Activated CD4-positive, alpha-beta T cell treated with anti-CD3 and anti-CD28 coated beads for 36 hours (primary cell): ENCODE measurements at places on chromosomes 6 and 20.

DNA sequence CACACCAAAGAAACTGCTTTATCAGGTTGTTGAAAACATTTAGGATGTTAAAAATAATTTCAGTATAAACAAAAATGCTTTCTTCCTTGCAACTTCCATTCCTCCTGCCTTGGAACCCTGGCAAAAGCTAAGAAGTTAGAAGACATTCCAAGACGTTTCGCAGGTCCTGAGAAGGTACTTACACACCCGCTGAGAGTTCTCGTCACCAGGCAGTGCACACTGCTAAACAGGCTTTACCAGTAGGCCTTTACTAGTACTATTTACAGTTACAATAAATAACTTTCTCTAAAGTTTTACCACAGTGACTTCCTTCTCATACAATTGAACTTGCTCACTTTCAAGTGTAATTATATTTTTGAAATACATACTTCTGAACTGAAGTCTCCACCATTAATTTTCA, 81.4 kb upstream of the RPS6KA2 start:
- no peaks in the 10 kb centered on the region for H3K4me1 ChIP-seq
- no peak for DNase-seq
- H3K27me3 ChIP-seq: no peaks in the 10 kb centered on the region
- H3K4me3 ChIP-seq: no peak overlapping the region
- H3K27ac ChIP-seq: no peak overlapping the region

DNA sequence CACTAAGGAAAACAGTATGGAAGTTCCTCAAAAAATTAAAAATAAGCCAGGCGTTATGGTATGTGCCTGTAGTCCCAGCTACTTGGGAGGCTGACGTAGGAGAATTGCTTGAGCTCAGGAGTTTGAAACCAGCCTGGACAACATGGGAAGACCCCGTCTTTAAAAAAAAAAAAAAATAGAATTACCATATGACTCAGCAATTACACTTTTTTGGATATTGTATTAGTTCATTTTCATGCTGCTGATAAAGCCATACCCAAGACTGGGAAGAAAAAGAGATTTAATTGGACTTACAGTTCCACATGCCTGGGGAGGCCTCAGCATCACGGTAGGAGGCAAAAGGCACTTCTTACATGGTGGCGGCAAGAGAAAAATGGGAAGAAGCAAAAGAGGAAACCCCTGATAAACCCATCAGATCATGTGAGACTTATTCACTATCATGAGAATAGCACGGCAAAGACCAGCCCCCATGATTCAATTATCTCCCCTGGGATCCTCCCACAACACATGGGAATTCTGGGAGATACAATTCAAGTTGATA, 10.8 kb upstream of the SMIM29 start:
- H3K4me3 ChIP-seq: no peak overlapping the region
- H3K27ac ChIP-seq: no peak overlapping the region
- H3K4me1 ChIP-seq: no peaks in the 10 kb centered on the region
- H3K36me3 ChIP-seq: peaks cover 1% of the 10 kb centered on the region
- DNase-seq: no peak
- no peaks in the 10 kb centered on the region for H3K27me3 ChIP-seq

GRCh38 chr6:82614518-82614917, 250.9 kb downstream of the TPBG start:
- no peaks in the 10 kb centered on the region for H3K36me3 ChIP-seq
- peaks cover 3% of the 10 kb centered on the region for H3K27me3 ChIP-seq
- no peak overlapping the region for H3K27ac ChIP-seq
- no peak overlapping the region for H3K4me3 ChIP-seq
- H3K4me1 ChIP-seq: no peaks in the 10 kb centered on the region
- DNase-seq: no peak

DNA sequence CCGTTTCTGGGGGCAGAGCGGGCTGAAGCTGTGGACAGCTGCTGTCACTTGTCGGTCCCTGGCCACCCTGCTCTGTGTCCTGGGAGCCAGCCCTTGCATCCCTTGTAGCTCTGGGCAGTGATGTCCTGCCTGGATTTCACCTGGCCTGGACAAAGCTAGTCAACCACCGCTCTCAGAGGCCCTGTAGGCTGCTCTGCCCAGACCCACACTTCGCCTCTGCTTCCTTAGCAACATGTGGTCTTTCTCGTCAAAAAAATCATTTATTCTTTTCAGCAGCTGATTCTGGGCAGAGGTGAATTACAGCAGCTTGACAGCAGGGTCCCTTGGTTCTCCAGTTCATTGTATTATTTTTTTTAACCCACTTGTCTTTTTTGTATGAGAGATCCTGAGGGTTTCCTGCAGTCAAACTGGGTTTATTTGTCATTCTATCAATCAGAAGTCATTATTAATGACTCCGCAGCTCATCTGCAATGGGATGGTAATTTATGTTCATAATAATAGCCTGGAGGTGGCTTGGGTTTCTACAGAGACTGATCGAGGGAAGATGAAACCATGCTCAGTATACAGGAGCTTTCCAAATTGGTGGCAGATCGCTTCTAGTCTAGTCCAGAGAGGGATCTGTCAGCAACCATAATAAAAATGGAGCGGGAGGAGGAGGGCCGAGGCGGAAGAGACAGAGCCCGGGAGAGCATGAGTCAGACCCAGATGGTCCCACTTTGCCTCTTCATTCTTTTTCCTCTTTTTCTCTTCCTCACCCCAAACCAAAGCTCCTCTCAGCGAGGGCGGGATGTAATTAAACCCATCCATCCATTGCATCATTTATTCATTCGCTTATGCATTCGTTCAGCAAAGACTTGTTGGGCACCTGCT, 22.4 kb downstream of the EDN3 start:
- no peaks in the 10 kb centered on the region for H3K27me3 ChIP-seq
- H3K4me3 ChIP-seq: no peak overlapping the region
- no peak overlapping the region for H3K27ac ChIP-seq
- DNase-seq: no peak
- H3K36me3 ChIP-seq: no peaks in the 10 kb centered on the region
- no peaks in the 10 kb centered on the region for H3K4me1 ChIP-seq

DNA sequence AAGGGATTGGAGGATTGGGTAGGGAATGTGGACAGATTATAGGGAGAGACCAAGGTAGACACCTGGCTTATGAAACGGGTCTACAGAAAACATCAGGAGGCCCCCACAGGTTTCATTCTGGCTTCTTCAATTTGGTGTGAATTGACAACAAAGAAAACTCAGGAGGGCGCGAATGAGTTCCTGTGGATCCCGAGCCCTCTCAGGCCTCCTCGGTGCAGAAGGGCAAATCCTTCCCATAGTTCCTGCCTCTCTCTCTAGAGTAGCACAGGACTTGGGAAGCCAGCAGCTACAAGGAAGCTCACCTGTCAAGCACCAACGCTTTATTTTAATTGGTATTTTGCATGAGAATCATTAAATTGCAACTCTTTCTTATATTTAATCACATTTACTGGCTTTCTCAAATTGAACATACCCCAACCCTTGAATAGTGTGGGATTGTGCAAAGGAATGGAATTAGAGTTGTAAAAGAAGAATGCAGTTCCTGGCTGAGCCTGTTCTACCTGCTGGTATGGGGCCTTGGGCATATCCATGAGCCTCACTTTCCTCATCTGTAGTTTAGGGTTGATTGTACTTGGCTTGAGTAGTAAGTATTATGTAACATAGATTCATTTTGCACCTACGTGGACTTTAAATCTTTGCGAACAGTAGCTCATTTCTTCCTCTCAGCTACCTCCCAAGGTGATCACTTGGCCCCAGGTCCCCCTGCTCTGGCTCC, 56.4 kb upstream of the PHACTR2 start:
- H3K27me3 ChIP-seq: no peaks in the 10 kb centered on the region
- H3K4me3 ChIP-seq: no peak overlapping the region
- H3K4me1 ChIP-seq: peaks cover 26% of the 10 kb centered on the region
- H3K36me3 ChIP-seq: no peaks in the 10 kb centered on the region

DNA sequence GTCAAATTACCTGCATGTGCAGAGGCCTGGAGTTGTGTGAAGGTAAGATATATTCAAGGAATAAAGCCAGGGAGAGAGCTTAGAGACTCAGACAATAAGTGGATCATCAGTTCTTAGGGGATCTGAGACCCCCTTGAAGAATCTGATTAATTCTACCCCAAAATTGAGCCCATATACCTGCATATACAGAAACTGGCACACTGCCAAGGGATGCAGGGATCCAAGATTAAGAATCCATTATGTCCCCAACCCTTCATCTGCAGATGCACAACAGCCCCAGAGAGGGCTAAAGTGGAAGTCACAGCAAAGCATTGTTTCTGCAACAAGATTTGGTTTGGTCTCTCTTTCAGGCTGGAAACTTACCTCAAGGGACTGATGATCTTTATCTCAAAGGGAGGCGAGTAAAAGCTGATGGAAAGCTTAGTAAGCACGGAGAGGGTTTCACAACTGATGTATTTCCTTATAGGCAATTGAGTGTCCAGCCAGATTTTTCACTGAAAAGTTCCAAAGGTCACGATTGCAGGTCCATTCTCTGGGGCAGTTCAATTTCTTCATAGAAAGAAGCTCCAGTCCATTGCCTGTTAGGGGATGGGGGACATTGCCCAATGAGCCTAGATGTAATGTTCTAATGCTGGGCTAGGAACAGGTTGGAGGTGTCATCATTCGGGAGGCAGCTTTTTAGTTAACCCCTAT, 20.9 kb upstream of the STK35 start:
- no peaks in the 10 kb centered on the region for H3K36me3 ChIP-seq
- no peak overlapping the region for H3K4me3 ChIP-seq
- no peak for DNase-seq
- H3K27me3 ChIP-seq: peaks cover 22% of the 10 kb centered on the region
- no peak overlapping the region for H3K27ac ChIP-seq

GRCh38 chr6:1163501-1163900, 148.4 kb upstream of the FOXQ1 start:
- H3K4me1 ChIP-seq: no peaks in the 10 kb centered on the region
- H3K27me3 ChIP-seq: peaks cover 16% of the 10 kb centered on the region
- DNase-seq: no peak
- H3K27ac ChIP-seq: no peak overlapping the region
- no peaks in the 10 kb centered on the region for H3K36me3 ChIP-seq

DNA sequence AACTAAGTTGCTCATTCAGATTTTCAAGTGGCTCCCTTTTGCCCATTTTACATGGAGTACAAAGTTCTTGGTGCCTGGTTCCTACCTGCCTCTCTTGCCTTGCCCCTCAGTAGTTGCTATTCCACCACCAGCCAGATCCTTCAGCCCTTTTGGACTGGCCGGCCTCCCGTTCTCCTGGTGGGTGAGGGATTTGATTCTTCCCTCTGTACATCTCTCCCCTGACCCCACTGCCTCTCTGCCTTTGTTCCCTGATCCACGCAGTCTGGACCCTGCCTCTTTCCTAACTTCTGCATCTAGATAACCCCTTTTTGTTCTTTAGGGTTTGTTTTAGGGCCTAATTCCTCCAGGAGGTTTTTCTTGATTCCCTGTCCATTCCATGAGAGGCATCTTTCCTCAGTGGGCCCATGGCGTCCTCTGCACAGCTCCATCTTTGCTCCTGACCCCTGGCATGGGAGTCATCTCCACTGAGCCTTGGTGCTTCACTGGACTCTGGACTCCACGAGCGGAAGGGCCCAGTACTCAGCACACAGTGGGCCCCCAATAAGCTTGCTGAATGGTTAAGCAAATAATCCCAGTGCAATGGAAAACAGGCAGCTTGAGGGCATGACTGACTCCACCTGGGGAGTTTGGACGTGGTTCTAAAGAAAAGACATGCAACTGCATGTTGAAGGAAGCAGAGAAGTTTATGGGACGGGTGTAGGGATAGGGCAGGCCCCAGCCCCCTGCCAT, 309.3 kb upstream of the SUPT3H start:
- no peak overlapping the region for H3K27ac ChIP-seq
- H3K27me3 ChIP-seq: peaks cover 2% of the 10 kb centered on the region
- H3K4me1 ChIP-seq: peaks cover 5% of the 10 kb centered on the region
- H3K36me3 ChIP-seq: no peaks in the 10 kb centered on the region

GRCh38 chr20:33629979-33630378, 32.1 kb upstream of the C20orf144 start:
- H3K27me3 ChIP-seq: no peaks in the 10 kb centered on the region
- no peak for DNase-seq
- H3K27ac ChIP-seq: no peak overlapping the region
- H3K4me1 ChIP-seq: peaks cover 5% of the 10 kb centered on the region

DNA sequence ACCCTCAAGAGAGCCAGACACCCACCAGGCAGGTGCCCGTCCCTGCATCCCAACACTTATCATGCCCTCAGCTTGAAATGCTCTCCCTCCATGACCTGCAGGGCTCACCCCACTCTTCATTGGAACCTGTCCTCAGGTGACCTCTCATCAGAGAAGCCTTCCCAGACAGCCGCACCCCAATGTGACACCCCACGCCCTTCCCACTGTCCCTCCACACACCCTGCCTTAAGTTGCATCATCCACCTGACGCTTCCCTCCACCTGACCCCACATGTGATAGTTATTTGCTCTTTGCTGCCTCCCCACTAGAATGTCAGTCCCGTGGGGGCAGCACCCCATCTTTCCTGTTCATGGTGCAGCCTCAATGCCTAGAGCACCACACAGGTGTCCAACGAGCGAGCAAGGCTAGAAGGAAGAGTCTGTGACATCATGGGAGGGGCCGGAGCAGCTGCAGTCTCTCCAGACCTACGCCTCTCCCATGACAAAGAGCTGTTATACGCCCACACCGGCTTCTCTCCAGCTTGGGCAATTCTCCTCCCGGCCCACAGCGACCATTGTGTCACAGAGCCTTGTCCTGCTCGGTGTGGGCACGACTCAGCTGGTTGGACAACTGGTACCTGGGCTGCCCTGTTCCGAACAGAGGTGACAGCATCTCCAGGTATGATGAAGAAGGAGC, 58.2 kb downstream of the NFATC2 start:
- peaks cover 67% of the 10 kb centered on the region for H3K36me3 ChIP-seq
- no peak overlapping the region for H3K4me3 ChIP-seq
- H3K4me1 ChIP-seq: peaks cover 91% of the 10 kb centered on the region
- H3K27me3 ChIP-seq: no peaks in the 10 kb centered on the region
- DNase-seq: no peak
- peak overlapping the region; percentile 86 for H3K27ac ChIP-seq

- no peaks in the 10 kb centered on the region for H3K36me3 ChIP-seq
- no peaks in the 10 kb centered on the region for H3K4me1 ChIP-seq
- H3K27me3 ChIP-seq: peaks cover 11% of the 10 kb centered on the region
- no peak overlapping the region for H3K27ac ChIP-seq
These were observed 68.8 kb downstream of the TMEM170B start for GRCh38 chr6:11606332-11606731.

- no peak for DNase-seq
- H3K27ac ChIP-seq: no peak overlapping the region
- no peak overlapping the region for H3K4me3 ChIP-seq
- peaks cover 53% of the 10 kb centered on the region for H3K27me3 ChIP-seq
These were observed 105.0 kb upstream of the BEND6 start for GRCh38 chr6:56849896-56850295.
